ENCODE measurements at places on chromosomes 13 and 19. TPM values are rescaled to one million over a fixed set of nuclear protein-coding genes. Genes with fewer than 3 reads are reported as not detected.

The PNPLA6 gene
- total RNA-seq: 88.4 TPM

The OR7D2 gene
- 1.4 TPM for total RNA-seq

The CYP4F22 gene
- 0.73 TPM for total RNA-seq

The SOX21 gene
- total RNA-seq: not detected

The SSC5D gene
- total RNA-seq: 0.66 TPM

The FCAR gene
- not detected for total RNA-seq

The FXYD7 gene
- 12.6 TPM for total RNA-seq

The ZNF738 gene
- total RNA-seq: 10.4 TPM

The LGALS14 gene
- 0.49 TPM for total RNA-seq

The ADGRE3 gene
- total RNA-seq: not detected

The IGFL1 gene
- not detected for total RNA-seq

The RNF17 gene
- total RNA-seq: not detected

The KLHL1 gene
- total RNA-seq: not detected

The FLT1 gene
- total RNA-seq: 0.89 TPM

The SRRM5 gene
- total RNA-seq: 1.1 TPM

The ZNF554 gene
- total RNA-seq: 6.1 TPM

The FCHO1 gene
- total RNA-seq: 129 TPM

The ZNF562 gene
- 23.1 TPM for total RNA-seq

The CYP4F11 gene
- total RNA-seq: not detected

The DHDH gene
- 1.2 TPM for total RNA-seq

The PDX1 gene
- total RNA-seq: not detected

The NR2C2AP gene
- total RNA-seq: 28.6 TPM

The KIR3DL2 gene
- total RNA-seq: 4.3 TPM
